ENCODE measurements at places on chromosomes 16 and 17.

DNA sequence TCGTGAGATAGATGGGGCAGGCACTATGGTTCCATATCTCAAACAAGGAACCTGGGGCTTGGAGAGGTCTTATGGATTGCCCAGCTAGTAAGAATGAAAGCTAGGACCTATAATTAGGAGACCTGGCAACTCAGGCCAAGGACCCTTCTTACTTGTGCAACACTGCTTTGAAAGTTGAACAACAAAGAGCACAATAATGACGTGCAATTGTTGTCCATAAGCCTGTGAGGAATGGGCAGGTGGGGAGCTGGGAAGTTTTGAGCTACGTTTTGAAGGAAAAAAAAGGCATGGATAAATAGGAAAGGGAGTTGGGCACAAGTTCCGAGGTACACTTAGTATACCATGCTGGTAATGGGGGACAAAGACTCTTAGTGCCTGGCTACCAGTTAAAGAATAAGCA, 104.3 kb downstream of the HS3ST3B1 start:
- no peak for DNase-seq

GRCh38 chr16:60061396-60061795, 1327.3 kb upstream of the GOT2 start:
- DNase-seq: no peak

- no peak for DNase-seq
These were observed 1.4 kb downstream of the AXIN2 start for GRCh38 chr17:65559804-65560627.

GRCh38 chr17:40347319-40348135, 17.0 kb downstream of the GJD3 start:
- DNase-seq: no peak
